ENCODE measurements at places on chromosomes 12 and 14.

GRCh38 chr12:11765421-11765816 is 115.9 kb downstream of the ETV6 start:
- no peak for DNase-seq

- DNase-seq: no peak
Observed at GRCh38 chr12:30525171-30525570, 170.5 kb downstream of the IPO8 start.

DNA sequence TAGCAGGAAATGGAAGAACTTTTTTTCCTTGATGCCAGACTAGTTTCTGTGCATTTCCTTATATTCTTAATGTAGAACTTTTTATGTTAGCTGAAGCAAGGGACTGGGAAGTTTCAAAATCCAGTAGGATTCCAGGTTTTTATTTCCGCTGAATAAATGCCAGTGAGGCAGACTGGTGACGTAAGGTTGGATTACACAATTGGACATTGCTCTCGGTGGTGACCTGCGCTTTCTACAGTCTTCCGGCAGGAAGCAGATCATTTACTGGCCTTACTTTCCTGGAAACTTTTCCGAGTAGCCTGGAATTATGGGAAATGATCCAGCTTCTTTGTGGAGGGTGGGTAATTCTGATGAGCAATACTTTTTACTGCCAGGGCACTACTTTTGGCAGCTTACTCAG is 3.6 kb downstream of the IFT43 start:
- no peak for DNase-seq

DNA sequence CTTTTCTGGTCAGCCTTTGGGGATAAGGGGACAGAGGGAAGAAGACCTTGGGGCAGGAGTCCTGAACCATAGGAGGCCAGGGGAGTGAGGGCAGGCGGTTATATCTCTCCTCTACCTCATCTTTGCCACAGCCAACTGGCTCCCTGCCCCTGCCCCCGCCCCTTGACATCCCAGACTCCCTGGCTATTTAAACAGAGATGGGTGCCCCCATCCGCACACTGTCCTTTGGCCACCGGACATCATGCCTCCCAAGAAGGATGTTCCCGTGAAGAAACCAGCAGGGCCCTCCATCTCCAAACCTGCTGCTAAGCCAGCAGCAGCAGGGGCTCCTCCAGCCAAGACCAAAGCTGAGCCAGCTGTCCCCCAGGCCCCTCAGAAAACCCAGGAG is 1.3 kb downstream of the MYL6B start:
- DNase-seq: no peak

- no peak for DNase-seq
Observed at GRCh38 chr12:19021646-19022045, 107.9 kb upstream of the PLEKHA5 start.

DNA sequence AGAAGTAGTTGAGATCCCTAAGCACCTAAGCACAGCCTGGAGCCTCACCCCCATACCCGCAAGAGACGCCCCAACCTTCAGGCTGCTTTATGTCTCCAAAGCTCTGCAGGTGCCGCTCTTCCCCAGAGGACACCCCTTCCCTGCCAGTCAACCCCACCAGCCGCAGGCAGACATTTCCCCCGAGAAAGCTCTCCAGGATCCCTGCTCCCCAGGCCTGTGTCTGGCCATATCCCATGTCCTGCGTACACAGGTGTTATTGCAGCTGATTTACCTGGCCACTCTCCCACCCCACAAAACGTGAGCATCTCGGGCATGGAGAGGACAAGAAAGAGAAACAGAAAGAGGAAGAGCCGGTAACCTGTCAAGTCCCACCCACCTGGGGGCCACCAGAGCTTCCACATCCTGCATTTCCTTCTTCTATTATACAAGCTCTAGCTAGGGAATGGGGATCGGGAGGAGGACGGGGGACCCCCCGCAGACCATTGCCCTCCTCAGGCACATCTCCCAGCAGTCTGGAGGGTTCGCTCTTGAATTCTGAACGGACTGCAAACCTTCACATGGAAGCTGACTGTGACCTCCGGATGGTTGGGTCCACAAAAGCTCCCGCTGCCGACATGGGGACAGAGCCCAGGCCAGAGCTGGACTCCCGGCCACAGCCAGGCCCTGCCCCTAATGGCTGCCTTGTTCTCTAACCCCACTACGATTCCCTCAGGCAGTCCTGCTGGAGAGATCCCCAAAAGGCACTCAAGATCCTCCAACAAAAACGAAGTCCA is 17.6 kb downstream of the CCDC88C start:
- no peak for DNase-seq

- no peak for DNase-seq
Observed at GRCh38 chr12:42809226-42809625, 219.7 kb upstream of the PRICKLE1 start.

- DNase-seq: no peak
Observed at GRCh38 chr12:20376984-20377383, 8.6 kb downstream of the PDE3A start.

DNA sequence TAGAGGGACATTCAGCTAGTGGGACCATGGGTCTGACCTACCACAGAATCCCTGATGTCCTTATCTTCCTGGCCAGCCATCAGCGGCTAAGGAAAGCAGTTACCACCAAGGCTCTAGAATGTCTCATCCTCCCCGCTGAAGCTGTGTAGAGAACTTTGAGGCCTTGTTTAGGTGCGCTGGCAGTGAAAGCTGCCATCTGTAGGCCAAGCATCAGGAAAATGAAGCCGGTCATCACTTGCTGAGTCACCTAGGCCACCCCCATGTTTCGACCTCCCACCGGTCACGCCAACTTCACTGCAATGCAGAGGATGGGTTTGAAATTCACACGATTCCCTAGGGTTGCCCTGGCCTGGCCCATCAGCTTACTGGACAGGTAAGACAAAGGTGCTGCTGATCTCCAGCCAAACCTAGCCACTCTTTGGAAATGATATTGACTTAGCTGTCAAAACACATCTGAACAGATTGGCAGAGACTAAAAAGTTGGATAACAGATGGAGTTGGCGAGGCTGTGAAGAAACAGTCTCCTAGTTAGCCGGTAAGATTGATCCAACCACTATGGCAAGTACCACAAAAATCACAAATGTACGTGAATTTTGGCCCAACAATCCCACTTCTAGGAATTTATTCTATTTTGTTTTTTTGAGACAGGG is 52.0 kb downstream of the NOS1 start:
- no peak for DNase-seq

- DNase-seq: no peak
Observed at GRCh38 chr12:53097207-53097563, 282 bp upstream of the IGFBP6 start.

DNA sequence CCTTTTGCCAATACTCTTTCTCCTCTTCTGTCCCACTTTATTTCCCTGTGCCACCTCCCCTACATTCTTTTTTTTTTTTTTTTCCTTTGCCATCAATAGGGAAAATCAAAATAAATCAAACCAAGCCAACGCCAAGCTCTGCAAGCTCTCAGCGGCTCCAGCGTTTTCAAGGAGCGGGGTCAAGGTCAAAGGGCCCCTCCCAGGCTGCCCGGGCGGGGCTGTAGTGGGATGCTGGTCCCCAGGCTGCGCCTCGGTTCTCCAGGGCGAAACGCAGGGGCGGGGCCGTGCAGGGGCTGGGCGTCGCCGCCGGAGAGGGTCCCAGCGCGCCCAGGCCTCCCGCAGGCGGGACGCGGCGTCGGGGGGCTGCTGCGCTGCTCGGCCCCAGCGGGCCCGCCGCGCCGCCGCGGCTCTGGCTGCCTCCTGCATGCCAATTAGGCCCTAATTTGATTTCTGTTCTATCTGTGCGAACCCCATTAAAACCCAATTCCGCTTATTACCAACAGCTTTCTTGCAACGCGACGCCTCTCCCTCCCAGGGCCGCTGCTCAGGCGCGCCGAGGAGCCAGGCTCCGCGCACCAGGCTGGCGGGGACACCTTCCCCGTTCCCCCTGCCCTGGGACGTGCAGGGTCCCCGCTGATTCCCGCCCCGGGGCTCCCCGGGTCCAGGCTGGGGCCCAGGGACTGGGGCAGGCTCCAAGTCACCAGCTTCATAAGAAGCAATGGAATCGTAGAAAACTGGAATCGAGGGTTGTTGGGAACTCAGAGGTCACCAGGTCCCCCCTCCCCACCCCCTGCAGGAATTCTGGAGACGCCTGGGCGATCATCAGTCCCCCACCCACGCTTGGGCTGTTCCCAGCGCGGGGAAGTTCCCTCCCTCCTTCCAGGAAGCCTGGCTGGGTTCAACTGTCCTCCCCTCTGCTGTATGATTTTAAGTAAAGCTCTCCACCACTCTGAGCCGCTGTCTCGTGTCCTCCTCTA is 50.7 kb upstream of the MAP1LC3B2 start:
- peak; percentile 9 for DNase-seq

DNA sequence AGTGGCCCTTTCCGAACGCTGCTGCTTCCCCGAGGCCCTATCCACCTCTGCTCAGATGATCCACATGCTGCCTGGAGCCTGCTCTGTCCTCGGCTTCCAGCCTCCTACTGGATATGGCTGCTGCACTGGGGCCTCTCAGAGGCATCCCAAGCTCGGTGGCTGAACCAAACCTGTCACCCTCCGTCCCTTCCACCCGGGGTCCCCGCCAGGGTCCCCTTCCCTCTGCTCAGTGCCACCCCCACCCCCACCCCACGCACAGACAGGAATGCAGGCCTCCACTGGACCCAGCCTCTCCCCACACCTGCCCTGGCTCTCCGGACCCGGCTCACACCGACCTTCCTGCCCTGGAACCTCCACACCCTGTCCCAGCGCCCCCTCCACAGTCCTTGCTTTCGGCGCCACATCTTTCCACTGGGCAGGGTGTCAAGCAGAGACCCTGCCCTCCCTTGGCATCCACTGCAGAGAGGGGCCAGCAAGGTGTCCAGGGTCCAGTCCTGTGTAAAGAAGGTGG is 6.1 kb downstream of the CEP170B start:
- DNase-seq: no peak

- DNase-seq: no peak
Observed at GRCh38 chr12:119748497-119748896, 80.6 kb downstream of the PRKAB1 start.

- DNase-seq: peak; percentile 48
Observed at GRCh38 chr12:69070319-69071090, 137.5 kb upstream of the CPM start.

DNA sequence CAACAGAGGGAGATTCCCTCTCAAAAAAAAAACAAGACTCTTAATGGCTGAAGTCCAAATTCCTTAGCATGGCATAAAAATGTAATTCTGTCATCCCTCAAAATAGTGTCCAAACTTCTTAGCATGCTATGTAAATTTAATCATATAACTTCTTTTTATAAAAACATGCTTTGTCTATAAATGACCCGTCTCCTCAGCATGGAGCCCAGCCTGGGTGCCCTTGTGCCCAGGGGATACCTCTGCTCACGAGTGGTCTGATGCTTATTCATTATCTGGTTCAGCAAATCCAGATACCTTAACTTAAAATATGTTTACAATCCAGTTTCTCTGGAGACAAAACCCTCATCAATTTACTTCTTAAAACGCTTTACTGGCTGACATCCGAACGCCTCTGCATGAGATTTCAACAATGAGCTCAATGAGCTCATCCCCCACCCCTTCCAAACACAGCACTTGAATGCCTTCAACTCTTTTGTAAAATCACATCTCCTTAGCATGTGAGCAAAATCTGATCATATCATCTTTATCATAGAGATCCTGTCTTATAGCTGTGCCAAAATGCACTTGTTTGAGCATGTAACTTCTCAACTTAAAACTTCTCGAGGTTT is 15.7 kb downstream of the RTL1 start:
- no peak for DNase-seq

DNA sequence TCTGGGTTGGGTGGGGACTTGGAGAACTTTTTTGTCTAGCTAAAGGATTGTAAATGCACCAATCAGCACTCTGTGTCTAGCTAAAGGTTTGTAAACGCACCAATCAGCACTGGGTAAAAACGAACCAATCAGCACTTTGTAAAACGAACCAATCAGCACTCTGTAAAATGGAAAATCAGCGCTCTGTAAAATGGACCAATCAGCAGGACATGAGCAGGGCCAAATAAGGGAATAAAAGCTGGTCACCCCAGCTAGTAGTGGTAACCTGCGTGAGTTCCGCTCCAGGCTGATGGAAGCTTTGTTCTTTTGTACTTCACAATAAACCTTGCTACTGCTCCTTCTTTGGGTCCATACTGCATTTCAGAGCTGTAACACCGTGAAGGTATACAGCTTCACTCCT is 1.7 kb upstream of the ACOT2 start:
- no peak for DNase-seq

DNA sequence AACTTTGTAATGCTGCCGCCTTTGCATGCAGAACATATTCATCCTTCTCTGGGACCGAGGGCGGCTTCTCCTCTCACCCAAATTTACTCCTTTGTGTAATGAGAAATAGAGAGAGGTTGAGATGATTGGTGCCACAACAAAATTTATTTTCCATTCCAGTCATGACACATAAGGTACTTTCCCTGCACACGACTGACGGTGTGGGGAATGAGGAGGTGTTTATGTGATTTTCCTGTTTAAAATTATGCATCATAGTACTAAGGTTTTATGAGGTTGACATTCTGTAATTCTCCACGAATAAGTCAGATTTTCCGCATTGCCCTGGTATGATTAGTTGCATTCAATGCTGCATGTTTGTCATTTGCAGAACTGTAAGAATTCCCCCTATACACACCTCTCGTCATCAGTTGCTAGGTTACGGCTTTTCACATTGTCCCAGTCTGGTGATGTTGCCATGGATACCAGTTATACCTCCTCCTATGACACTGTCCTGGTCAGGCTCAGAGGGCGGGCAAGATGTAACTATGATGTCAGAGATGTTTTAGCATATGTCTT is 23.1 kb downstream of the BICDL1 start:
- peak; percentile 79 for DNase-seq

DNA sequence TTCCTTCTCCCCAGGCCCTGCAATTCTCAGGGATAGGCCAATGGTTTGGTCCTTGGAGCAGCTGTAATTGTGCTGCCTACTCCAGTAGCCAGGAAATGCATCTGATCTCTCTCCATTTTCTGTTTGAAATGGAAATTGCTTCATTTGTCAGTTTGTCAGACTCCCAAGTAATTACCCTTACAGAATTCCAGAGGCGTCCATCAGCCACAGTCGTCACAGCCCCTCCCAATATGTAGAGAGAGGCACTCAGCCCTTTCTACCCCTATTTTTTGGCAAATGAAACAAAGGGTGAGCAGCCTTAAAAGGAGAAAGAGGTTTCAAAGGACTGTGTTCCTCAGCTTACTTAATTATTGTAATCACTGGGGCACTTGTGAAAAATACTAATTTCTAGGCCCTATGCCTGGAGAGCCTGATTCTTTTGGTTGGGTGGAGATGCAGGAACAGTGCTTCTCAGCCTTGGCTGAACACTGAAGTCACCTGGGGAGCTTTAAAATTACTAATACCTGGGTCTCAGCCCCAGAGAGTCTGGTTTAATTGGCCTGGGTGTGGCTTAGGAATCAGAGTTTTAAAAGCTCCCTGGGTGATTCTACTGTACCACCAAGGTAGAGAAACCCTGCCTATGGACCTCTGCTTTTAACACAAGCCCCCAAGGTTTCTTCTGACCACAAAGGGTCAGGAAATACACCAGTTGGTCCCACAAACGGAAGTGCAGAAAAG is 190.0 kb downstream of the EMP1 start:
- DNase-seq: no peak

- DNase-seq: no peak
Observed at GRCh38 chr14:61420326-61420725, 98.9 kb downstream of the PRKCH start.
